ENCODE measurements at places on chromosomes 4 and X.

GRCh38 chr4:53861856-53862610 lies 202.4 kb downstream of the CHIC2 start:
- DNase-seq, result no peak

DNA sequence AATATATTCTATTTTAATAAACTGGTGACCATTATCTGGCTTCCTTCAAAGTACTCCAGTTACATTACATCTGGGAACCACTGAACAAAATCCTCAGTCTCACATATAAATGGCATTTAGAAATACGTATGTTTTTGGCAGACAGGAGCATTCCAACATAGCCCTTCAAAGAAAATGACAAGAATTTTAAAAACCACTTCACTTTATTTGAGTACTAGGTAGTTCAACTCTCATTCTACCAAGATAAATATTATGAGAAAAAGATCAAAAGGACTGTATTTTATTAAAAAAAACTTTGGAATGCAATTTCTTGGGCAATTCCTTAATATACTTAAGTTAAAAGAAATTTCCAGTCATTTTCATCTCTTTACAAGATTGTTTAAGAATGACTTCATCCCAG lies 17.6 kb downstream of the TNIP3 start:
- DNase-seq, result no peak

- DNase-seq, result no peak
These were observed 12.8 kb upstream of the BOD1L1 start for GRCh38 chr4:13640149-13640940.

DNA sequence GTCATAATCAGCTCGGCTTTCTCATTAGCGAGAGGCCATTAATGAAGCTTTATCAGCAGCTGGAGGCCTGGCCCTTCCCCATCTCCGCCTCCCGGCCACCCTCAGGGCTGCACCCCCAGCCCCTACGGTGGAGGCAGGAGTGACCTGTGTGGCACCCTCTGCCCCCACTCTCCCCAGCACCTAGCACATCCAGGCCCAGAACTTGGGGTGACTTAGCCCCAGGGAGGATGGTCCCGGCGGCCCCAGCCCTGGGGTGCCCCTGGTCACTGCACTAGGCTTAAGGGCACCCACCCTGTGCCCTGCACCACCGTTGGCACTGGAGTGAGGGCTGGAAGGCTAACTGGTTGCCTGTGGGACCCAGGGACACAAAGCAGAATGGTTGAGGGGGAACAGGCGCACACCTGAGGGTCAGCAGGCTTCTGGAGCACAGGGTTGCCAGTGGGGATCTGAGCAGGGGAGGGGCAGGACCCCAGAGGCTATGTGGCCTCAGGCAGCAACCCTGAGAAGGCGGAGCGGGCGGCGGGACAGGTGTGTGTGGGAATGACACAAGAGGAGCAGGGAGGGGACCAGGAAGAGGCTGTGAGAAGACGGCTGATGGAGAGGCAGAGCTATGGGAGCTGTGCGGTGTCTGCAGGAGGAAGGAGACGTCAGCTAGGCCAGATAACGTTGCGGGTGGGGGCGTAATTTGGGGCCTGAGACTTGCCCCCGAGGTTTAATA lies 120.2 kb downstream of the FAM53A start:
- no peak for DNase-seq

DNA sequence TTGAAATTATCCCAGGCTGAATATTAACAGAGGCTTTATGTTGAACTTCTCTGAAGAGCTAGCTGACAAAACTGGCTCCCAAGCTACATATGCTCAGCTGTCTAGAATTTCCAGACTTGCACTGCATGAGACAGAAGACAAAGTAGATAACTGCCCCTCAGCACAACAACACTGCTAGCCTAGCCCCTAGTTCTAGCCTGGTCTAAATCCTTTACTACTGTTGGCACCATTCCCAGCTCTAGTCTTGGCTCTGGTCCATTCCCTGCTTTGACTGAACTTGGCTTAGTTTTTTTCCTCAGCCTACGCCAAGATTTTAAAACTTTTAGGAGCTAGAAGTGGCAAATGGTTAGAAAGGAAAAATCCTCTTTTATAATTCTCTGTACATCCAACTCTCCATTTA lies 7.6 kb upstream of the OPHN1 start:
- DNase-seq, result no peak

DNA sequence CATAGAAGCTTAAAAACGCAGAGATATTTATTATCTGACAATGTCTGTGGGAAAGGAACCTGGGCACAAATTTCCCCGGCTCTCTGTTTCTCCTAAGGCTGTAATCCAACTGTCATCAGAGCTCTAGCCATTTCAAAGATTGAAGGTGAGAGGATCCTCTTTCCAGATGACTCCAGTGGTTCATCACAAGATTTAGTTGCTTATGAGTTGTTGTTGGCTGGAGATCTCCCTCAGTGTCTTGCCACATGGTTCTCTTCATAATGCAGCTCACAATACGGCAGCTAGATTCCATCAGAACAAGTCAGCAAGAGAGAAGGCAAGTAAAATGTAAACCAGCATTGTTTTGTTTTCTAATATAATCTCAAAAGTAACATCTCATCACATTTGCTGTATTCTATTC lies 369.4 kb downstream of the GASK1B start:
- no peak for DNase-seq

DNA sequence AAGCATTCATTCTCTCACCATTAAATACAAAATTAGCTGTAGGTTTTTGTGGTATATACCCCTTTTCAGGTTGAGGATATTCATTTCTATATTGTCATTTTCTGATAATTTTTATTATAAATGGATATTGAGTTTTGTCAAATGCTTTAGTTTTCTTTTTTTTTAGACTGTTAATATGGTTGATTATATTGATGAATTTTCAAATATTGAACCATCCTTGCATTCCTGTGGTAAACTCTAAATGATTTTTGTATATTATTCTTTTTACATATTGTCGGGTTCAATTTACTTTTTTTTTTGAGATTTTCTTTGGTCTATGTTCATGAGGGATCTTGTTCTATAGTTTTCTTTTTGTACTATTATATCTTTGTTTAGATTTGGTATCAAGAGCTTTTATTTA lies 165.1 kb downstream of the GPAT3 start:
- no peak for DNase-seq

Data from GM10248 (cell line).